ENCODE measurements at places on chromosomes 13 and 19.
A peak's percentile ranks its signal among the peaks of the same experiment; 100 is the strongest.

- no peak for DNase-seq
Observed at GRCh38 chr19:27792576-27793127, 1420.3 kb downstream of the UQCRFS1 start.

DNA sequence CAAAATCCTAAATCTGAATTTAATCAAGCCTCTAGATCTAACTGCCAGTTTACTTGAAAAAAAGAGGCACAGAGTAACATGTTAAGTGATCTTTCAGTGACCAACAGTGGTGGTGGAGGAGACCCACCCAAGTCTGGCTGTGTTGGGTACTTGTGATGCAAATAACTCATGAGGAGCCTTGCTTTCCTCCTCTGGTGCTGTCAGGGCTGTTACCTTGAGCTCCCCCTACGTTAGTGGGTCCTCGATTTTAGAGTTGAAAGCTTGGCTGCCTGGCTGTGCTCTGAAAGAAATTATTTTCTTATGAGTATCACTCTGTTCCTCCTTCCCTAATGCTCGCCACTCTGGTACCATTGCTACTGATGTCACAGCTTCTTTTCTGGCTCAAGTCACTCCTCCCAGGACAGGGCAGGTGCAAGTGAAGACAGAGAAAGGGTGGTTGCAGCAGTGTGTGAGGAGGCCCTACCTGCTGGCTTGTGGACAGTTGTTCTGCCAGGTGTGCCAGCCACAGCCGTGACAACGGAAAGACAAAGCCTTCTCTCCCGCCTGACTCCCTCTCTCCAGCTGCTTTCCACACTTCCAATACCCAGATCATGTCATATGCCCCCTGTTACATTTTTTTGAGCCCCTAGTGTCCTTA lies 6.5 kb upstream of the SUPT20H start:
- DNase-seq, result peak; percentile 0

DNA sequence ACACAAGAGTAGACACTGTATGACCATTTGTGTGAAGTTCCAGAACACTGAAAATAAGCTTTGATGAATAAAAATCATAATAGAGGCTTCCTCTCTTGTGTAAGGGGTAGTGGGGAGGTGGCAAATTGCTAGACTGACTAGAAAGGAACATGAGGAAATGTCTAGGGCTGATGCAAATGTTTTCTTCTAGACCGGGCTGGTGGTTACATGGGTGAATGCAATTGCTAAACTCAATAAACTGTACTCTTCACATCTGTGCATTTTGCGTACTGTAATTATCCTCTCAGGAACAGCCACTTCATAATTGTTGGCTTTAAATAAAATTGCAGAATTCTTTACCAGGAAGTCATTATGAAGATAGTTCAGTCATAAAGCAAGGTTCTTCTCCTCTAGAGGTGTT lies 5.2 kb upstream of the KBTBD7 start:
- no peak for DNase-seq

GRCh38 chr19:35202722-35203688 lies 25.5 kb downstream of the FAM187B start:
- DNase-seq, result no peak

DNA sequence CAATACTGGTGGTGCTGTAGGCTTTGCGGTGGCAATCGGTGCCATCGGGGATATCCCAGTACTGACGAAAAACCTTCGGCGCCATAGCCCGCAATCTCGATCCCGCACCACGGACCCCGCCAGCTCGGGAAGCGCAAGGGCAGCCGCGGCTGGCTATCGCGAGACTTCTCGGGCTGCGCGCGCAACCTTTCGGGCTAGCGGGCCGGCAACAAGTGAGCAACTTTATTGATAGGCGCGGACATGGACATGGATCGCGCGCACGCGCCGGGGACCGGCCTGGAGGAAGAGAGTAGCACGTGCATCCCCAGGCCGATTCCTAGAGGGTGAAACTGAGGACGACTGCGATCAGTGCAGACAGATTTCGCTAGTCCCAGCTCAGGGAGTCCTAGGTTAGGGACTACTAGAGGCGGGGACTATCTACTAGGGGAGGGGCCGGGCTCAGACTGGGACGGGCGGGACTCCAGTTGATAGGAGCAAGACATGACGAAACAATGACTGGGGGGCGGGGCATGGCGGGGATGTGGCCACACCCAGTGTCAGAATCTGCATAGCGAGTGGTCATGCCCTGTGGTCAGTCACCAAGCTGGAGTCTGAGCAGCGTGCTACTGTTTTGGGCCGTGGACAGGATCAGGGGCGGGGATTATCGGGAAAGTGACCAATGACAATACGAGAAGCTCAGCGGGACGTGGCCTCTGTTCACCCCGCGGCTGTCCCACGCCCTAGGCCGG lies at the start of gene NDUFA11:
Gene NDUFA11, minus strand, starts transcription at position 167 of the 728 bp plus-strand sequence. Its CDS starts 82 bp downstream, at position 85.
- peak; percentile 97 for DNase-seq
